Naive B cell (primary cell): ENCODE measurements at places on chromosomes 5 and 9. TPM values are rescaled to one million over a fixed set of nuclear protein-coding genes. Genes with fewer than 3 reads are reported as not detected.

The FNBP1 gene
- 103 TPM for polyA plus RNA-seq

The TXNDC8 gene
- not detected for polyA plus RNA-seq

The TRIM52 gene
- polyA plus RNA-seq, result 32.2 TPM

The PCDHA3 gene
- not detected for polyA plus RNA-seq

The SPATA31D4 gene
- polyA plus RNA-seq, result not detected

The RARS1 gene
- 12.0 TPM for polyA plus RNA-seq
